ENCODE measurements at places on chromosomes 6 and 20. TPM values are rescaled to one million over a fixed set of nuclear protein-coding genes. Genes with fewer than 3 reads are reported as not detected.

The ILRUN gene
- total RNA-seq: 82.4 TPM

The IYD gene
- total RNA-seq: 0.24 TPM

The HAO1 gene
- not detected for total RNA-seq

The STMND1 gene
- total RNA-seq: 19.3 TPM

The MBOAT1 gene
- total RNA-seq: 5.3 TPM

The ULBP3 gene
- 33.5 TPM for total RNA-seq

The BPIFA1 gene
- total RNA-seq: not detected

The DEFB121 gene
- not detected for total RNA-seq

The ETV7 gene
- total RNA-seq: 0.68 TPM

The TRIM40 gene
- total RNA-seq: 0.19 TPM

The SLC17A3 gene
- 0.68 TPM for total RNA-seq

The FAM135A gene
- 68.9 TPM for total RNA-seq

The SSTR4 gene
- total RNA-seq: not detected

The ADGRF1 gene
- 2.4 TPM for total RNA-seq

All from testis (tissue), 5 donors.